HL-60 (cell line): ENCODE measurements at places on chromosomes 11 and 22.

DNA sequence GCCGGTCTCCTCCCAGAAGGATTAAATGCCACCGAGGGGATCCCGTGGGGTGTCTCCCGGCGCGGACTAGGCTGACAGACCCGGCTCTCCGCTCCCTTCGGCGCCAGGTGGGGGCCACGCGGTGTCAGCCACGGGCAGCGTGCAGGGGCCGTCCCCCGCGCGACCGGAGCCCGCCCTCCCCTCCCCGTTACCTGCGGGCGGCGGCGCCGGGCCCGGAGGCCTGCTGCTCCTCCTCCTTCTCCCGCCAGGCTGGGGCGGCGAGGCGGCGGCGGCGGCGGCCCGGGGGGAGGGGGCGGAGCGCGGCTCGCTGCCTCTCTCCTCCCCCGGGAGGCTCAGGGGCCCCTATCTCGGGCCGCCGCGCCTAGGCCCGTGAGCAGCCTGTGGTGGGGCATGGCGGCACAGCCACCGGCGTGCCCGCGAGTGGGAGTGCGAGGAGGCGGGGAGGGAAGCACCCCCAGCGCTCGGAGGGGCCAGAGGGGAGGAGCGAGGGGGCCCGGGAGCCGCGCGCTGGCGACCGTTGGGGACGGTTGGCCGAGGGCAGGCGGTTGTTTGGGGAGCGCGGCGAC lies 450 bp downstream of the ZBTB44 start:
- DNase-seq: no peak

DNA sequence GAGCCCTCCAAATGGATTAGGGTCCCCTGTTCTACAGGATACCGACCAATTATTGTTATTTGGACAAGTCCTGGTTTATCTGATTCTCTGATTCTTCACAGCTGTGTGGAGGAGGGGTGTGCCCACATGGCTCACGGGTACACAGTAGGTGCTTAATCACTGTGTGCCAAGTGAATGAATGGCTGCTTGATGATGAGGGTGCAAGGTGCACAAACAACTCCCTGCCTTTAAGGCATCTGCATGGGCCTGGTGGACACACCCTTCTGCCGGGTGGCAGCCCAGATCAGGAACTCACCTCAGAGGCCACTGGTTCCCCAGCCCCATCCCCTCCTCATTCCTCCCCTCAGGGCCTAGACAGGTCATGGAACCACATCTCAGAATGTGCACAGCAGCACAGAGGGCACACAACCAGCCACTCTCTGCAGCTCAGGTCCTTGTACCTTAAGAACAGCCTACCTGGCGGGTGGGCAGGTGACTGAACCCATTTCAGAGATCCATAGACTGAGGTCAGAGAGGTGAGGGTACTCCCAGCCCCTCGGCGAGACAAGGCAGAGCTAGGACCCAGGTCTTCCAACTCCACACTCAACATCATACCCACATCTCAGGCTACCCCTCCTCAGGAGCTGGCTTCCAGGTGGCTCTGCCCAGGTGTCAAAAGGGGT lies 50.3 kb downstream of the SHANK2 start:
- DNase-seq: no peak

DNA sequence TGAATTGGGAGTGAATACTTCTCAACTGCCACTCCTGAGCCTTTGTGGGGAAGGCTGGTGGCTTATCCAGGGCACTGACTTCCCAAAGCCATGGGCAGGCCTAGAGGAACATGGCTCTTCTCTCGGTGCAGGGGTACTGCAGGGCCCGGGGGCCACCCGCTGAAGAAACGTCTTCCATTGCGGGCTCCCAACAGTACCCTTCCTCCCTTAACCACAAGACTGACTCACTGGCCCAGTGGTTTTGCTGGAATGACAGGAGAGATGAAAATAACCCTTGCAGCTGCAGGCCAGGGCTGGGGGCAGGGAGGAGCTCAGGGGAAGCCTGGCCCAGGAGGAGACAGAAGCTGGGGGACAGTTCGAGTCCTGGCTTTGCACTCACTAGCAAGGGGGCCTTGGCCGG lies 13.5 kb downstream of the TXN2 start:
- peak; percentile 77 for DNase-seq

DNA sequence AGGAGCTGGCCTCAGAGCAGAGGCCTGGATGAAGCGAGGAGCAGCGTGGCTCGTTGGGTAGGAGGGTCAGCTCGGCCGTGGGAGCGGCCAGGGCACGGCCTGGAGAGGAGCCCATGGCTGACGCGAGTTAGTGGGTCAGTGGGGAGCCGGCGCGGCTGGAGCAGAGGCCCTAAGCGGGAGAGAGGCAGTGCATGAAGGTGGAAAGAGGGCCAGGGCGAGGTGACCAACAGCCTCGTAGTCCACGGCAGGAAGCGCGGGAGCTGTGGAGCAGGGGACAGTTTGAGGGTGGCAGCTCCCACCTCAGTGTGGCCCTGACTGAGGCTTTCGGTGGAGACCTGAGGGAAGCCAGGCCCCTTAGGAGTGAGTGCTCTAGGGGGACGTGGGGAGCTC lies 24.1 kb downstream of the DCPS start:
- DNase-seq: no peak

DNA sequence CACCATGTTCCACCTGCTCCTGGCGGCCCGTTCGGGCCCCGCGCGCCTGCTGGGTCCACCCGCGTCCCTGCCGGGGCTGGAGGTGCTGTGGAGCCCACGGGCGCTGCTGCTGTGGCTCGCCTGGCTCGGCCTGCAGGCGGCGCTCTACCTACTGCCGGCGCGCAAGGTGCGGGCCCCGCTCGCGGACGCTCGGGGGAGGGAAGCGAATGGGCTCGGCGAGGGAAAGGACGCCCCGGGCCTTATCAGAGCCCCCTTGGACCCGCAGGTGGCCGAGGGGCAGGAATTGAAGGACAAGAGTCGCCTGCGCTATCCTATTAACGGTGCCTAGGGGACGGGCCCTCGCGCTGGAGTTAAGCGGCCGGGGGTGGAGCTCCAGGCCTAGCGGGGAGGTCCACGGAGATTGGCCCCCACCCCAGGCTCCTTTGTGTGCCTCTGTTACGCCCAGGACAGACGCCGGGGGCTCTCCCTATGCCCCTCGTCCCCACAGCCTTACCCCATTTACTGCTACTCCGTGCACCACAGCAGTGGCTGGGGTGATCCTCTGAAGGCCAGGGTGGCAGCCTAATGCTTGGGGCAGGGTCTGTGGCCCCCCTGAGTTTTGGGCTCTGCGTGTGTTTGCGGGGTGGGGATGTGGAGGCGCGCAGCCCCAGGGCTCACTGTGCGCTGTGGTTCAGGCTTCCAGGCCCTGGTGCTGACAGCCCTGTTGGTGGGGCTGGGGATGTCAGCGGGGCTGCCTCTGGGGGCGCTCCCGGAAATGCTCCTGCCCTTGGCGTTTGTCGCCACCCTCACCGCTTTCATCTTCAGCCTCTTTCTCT lies 1.1 kb downstream of the TM7SF2 start:
- no peak for DNase-seq

DNA sequence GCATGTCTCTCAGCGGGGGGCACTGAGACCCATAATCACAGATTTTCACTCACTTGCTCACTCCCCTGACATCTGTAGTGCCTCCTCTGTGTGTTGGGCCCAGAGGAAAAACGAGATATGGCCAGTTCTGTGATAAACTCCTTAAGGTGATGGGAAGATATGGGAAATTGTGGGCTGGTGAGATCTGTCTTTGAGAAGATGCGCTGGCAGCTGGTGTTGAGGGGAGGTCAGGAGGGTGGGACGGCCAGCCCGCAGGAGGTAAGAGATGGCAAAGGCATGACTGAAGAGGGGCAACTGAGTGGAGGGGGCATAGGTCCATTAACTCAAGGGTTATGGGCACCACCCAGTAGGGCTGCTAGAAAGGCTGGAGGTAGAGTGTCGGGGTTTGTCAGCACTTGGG lies 60.1 kb upstream of the CLTCL1 start:
- no peak for DNase-seq

DNA sequence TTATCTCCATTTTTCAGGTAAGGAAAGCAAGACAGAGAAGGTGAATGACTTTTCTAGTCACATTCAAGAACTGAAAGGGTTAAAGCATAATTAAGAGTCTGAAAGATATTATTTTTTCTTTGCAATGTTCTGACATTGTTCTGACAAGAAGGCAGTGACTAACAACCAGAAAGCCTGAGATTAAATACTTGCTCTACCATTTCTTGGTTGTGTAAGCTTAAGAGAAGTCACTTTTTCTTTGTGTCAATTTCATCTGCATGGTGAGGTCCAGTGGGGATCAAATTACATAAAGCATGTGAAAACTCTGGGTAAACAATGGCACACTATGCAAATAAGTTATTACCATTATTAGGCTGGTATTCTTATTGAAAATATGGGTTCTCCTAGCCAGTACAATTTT lies 73.7 kb downstream of the PHF21A start:
- no peak for DNase-seq

- DNase-seq: no peak
Measured at GRCh38 chr22:37162221-37163095, 12.7 kb upstream of the IL2RB start.
